SK-N-DZ (cell line): ENCODE measurements at places on chromosomes 16 and 17.

GRCh38 chr17:8941520-8941919 is 24.0 kb downstream of the PIK3R5 start:
- DNase-seq = no peak

GRCh38 chr16:86970279-86970678 is 346.9 kb downstream of the C16orf95 start:
- no peak for DNase-seq

DNA sequence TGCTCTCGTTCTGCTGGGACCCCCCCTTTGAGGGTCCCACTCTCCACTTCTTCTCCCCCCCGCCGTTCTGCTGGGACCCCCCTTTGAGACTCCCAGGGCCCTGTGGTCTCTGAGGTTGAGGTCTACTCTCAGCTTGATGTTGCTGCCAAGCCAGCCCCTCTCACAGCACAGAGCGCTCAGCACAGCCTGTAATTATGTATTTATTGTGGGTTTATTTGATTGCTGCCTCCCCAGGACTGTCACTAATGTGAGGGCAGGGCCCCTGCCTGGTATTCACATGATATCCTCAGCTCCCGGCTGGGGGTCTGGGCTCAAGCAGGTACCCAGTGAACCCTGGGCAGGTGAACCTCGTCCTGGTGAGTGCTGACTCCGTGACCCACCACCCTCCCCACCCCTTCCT is 35.4 kb downstream of the ACTG1 start:
- DNase-seq = no peak

DNA sequence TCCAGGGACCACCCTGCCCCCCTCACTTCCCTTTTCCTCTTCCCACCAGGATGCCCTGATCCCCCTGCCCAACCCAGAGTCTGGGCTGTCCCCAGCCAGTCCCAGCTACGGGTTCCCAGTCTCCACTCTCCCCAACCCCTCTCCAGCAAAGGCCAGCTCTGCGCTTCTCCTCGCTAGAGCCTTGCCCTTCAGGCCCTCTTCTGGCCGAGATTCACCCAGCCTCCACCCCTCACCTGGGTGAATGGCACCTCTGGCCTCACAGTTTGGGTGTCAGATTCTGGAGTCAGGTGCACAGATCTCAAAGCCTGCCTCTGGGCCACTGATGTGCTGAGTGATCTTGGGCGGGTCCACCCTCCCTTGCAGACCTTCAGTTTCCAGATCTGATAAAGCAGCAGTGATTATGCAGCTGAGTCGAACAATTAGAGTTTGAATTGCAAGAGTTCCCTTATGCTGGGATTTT is 185.6 kb upstream of the TNRC6C start:
- peak; percentile 25 for DNase-seq

DNA sequence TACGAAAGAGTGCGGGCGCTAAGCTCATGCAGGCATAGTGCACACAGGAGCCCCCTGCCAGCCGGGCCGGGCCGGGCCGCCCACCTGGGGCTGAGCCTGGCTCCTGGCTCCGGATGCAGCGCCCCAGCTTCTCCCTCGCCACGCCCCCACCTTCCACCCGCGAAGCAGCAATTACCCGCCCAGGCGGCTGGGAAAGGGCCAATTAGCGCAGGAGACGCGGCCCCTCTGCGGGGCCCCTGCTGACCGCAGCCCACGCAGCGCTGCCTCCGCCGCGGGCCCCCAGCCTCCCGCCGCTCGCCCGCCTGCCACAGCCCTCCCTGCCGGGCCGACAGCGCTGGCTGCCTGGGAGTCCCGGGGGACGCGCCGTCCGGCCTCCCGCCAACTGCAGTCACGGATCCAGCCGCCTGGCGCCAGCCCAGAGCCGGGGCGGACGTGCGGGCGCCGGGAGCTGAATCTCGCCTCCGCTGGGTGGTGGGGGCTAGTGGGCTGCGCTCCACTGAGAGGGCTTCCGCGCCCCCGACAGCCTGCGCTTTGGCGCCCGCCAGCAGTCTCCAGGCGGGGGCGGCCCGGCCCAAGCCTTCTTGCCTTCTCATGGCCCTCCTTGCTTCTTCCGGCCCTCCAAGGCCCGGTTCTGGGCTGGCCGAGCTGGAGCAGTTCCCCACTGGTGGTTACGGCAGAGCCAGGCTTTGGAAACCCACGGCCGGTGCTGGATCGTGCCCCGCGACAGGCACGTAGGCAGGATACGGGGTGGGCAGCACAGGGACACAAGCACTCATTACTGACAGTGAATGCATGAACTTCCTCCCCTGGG is 14.9 kb upstream of the CBFB start:
- peak; percentile 68 for DNase-seq

- no peak for DNase-seq
Measured at GRCh38 chr17:45857977-45858708, 13.5 kb downstream of the SPPL2C start.

GRCh38 chr16:3193221-3194212 is 5.5 kb downstream of the OR1F1 start:
- no peak for DNase-seq

GRCh38 chr16:49528060-49528865 is 154.7 kb downstream of the C16orf78 start:
- DNase-seq = peak; percentile 69

- no peak for DNase-seq
Measured at GRCh38 chr17:42472709-42473521, 14.2 kb downstream of the ATP6V0A1 start.

DNA sequence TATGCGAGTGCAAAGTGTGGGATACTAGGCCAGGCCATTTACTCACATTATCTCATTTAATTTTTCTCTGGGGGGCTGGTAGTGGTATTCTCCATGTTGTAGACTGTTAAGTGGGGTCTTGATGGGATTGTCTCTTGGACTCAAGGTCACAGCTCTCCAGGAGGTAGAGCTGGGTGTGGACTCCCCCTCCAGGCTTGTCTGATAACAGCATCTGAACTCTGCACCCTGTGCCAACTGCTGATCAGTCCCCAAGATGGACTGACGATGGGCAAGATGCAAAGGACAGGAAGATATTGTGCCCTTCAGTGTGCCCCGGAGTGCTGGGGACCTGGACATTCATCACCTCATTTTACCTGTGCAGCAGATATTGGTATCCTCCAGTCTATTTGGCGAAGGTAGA is 147.8 kb downstream of the MSI2 start:
- no peak for DNase-seq

DNA sequence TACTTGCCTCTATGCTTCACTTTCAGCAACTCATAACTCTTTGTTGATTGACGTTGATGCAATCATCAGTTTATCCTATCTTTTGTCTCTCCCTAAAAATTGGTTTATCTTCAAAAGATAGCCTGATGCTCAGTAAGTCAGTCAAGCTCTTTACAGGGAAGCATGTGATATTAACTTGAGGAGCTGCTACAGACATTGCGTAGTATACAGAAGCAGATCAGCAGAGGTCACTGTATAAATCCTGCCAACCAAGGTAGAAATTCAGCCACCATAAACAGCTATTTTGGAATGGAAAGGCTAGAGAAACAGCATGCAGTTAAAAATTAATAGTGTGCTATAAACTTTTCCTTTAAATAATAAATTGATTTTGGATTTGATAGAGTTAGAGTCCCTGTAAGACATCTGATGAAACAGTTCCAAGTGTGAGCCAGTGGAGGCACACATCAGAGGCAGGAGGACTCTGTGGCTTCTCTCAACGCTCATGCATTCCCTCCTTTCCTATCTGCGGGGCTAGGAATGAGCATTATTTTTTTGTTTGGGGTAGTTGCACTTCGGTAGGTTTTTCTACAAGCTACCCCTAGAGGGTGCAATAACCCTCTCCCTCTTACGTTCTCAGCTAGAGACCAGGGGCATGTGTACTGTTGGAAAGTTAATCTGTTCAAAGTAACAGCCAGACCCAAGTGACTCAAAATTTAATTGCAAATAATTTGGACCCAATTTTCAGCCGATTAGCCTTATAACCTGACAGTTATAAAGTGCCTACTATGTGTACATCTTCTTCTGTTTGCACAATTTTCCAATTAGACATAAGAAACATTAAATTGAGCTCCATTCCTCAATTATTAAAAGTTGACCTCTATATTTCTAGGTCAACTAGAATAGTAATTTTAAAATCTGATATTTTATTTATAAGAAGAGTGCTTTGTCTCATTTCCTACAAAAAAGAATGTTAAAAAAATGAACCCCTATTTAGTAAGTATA is 647.7 kb upstream of the SOX9 start:
- peak; percentile 68 for DNase-seq

DNA sequence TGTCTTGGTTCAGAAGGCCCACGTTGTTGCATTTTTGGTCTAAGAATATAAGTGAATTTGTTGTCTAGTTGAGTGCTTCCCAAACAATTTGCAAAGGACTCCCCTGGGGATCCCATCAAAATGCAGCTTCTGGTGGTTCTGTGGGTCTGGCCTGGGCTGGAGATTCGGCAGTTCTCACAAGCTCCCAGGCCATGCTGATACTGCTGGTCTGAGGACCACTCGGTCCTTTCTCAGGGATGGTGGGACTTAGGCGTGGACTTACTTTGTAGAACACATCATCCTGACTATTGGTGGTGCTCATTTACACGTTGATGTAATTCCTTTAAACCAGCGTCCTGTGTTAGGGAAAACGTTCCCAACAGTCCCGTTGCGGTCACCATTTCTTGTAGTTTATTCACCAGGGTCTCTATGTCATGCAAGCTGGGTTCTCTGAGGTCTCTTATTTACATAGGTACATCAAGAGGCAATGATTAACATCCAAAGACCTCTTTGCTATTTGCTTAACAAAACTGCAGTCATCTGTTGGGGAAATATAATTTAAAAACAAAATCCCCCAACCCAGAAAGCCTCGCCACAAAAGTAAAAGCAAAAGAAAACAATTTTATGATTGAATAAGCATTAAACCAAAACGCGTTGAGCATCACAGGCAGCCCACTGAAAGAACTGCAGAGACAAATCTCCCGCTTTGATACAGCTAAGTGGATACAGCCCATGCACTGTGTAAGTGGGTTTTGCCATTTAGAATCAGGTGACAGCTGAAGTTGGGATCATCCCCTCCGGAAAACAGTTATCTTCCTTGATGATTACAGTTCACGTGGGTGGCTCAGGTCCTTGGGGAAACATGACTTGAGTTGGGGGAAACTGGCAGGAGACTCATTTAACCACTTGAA is 39.0 kb upstream of the SEC14L1 start:
- no peak for DNase-seq

DNA sequence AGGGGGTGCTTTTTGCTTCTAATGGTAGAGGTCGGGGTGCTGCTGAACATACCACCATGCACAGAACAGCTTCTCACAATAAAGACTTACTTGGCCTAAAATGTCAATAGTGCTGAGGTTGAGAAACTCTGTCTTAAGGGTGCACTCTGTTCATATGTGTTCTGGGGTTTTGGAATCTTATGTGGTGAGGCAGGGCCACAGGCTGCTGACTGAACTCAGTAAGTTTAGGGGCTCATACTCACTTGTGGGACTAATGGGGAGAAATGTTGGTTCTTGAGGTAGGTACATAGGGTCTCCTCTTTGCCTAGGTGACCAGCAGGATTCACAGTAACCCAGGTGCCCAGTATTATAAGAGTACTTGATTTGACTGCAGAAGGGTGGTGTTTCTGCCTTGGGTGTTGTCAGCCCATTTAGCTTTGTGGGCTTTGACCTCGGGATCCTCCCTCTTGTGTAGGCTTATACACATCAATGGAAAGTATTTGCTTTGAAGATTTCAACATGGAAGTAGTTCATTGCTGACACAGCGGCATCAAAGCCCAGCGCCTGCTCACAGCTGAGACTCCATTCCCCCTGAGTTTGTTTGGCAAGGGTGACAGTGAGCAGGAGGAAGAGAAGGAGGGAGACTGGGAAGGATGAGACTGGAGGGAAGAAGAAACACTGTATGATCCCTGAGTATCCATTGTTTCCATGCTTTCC is 17.2 kb downstream of the SLC7A6 start:
- DNase-seq = no peak

DNA sequence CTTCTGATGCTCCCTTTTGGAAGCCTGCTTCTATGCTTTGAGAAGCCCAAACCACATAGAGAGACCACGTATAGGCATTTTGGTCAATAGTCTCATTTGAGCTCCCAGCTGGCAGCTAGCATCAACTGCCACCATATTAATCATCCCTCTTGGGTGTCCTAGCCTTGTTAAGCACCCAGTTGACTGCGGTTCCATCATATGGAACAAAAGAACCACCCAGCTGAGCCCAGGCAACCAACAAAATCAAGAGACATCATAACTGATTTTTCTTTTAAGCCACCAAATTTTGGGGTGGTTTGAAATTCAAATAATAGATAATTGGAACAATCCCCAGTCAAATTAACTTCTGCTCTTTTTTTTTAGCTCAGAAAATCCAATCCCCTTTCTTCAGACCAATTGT is 53.9 kb downstream of the HS3ST3B1 start:
- DNase-seq = no peak

DNA sequence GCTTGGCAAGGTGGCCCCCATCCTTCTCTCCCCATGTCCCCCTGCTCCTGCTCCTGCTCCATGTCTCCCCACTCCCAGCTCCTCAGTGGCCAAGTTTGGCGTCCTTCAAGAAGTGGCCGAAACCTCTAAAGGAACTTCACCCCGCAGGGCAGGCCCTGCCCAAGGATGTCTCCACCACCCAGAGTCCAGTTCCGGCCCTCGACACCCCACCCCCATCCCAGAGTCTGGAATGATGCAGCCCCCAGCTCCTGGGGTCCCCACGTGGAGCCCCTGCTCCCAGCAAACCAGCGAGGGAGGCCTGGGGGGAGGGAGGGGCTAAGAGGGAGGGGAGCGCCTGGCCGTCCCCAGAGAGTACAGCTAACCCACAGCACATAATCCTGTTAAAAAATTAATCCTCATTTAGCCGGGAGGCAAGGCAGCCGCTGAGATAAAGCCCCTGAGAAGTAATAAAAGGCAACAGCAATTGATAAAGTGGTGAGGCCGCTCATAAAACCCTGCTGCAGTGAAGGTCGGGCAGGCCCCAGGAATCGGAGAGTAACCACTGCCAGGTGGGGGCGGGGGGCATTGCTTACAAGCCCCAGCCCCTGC is 9.9 kb upstream of the ENPP7 start:
- DNase-seq = peak; percentile 65

GRCh38 chr16:24850289-24850938 is 4.7 kb downstream of the SLC5A11 start:
- no peak for DNase-seq

DNA sequence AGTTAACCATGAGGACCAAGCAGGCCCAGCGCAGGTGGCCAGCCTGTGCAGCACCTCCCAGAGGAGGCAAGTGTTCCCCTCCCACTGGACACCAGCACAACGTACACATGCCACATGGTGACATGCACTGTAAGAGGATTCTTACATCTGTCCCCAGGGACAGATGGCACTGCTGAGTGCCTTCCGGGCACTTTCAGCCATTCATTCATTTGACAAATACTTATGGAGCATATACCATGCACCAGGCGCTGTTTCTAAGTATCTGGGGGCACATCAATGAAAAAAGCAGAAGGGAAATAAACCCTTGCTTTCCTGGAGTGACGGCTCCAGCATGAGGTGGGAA is 79.6 kb downstream of the GAS7 start:
- no peak for DNase-seq
